ENCODE measurements at places on chromosomes 1 and 21.

DNA sequence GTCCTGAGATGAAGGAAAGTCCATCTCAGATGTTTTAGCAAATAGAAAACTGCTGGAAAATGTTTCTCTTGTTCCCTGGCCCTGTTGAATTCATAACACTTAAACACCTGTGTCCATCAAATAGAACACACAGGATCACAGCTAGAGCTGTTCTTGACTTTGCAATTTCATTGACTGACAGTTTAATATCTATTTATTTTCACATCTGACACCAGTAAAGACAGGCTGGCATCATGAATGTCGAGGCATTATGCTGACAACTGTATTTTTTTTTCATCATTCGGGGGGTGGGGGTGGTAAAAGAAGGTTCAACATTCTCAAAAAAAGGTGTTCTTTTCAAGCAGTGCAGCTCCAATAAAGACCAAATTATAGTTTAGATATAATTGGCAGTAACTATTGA is 591.2 kb upstream of the PTBP2 start:
- DNase-seq: no peak

DNA sequence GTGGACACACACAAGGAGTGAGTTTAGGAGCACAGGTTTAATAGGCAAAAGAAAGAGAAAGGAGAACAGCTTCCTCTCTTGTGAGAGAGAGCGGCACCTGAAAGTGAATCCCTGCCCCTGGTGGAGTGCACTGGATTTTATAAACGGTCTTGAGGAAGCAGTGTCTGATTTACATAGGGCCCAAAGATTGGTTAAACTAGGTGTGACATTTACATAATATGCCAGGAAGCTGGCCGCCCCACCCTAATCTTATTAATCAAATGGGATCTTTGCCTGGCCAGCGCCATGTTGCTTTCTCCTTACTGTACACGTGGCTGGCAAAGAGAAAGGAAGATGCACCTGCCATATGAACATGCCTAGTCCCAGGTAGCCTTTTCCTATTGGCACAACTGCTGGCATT is 38.7 kb downstream of the CFH start:
- DNase-seq: no peak

DNA sequence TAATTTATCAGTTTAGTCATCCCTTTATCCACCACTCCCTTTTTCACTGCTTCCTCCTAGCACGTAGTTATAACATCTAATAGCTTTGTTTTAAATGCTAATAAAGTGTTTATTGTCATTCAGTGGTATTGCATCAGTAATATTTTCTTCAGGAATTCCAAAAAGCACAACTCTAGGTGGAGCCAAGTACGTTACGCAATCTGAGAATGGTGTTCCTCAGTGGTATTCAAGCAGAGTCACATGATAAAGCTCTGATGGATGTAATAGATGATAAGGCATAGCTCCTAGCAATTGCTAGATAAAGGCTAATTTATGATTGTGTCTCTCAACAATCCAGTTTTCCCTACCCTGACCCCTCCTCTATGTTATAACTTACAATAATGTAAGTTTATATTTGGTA is 494.6 kb upstream of the ADGRL4 start:
- no peak for DNase-seq

DNA sequence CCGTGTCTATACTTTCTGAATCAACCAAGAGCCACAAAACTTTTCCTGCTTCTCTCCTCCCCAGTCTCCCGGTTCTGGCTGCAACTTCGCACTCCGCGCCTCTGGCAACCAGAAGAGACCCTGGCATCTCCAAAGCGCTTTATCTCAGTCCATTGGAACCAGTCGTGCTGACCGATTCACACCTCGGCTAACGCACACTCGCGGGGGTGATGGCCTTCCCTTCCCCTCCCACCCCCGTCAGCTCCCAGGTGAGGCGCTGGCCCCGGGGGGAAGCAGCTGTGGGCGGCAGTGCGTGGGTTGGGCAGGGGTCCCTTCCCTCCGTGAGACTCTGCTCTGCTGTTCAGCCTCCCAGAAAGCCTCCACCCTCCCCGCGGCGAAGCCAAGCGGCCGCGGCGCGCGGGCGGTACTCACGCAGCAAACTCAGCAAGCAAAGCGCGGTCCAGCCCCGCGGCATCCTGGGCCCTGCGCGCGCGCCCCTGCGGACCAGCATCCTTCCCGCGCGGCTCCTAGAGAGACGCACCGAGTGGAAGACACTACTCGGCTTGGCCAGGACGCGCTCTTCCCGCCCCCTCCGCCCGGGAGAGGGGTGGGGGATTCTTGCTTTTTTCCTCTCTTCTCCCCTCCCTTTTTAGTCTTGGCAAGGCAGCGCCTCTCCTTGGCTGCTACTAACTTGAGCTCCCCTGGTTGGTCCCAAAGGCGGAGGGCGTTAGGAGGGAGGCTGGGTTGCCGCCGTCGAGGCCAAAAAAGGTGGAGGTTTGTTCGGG is at the start of gene CD34:
CD34 (minus strand) TSS at position 535 of the 764 bp plus-strand sequence; CDS start at position 490, 45 bp downstream.
- no peak for DNase-seq

- DNase-seq: no peak
Measured at GRCh38 chr1:98157524-98158313, 236.9 kb upstream of the DPYD start.

- no peak for DNase-seq
Measured at GRCh38 chr1:115164940-115165705, 75.8 kb upstream of the TSPAN2 start.

DNA sequence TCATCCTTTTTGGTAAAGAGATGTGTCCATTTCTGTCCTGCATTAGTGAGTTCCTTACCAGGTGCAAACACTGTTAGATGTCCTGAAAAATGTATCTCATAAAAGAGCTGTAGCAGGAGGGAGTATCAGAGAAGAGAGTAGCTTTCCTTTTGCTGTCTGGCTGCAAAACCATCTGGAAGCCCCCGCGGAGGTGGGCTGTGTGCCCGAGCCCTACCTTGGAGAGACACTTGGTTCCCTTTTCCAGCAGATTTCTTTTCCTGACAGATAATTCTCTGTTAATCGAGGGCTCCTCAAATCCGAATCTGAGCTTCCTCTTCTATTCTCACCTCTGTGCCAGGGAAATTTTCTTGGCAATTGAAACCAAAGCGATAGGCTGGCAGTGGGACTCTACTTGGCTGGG is 53.0 kb downstream of the KIF26B start:
- no peak for DNase-seq

- DNase-seq: no peak
Measured at GRCh38 chr1:205188098-205188497, 23.4 kb downstream of the DSTYK start.

GRCh38 chr1:36083635-36084496 is at the start of gene TEKT2:
TEKT2 (plus strand) TSS chr1:36084094; CDS start chr1:36084922, 828 bp downstream.
- no peak for DNase-seq

GRCh38 chr1:71785000-71785399 is 497.3 kb downstream of the NEGR1 start:
- no peak for DNase-seq

DNA sequence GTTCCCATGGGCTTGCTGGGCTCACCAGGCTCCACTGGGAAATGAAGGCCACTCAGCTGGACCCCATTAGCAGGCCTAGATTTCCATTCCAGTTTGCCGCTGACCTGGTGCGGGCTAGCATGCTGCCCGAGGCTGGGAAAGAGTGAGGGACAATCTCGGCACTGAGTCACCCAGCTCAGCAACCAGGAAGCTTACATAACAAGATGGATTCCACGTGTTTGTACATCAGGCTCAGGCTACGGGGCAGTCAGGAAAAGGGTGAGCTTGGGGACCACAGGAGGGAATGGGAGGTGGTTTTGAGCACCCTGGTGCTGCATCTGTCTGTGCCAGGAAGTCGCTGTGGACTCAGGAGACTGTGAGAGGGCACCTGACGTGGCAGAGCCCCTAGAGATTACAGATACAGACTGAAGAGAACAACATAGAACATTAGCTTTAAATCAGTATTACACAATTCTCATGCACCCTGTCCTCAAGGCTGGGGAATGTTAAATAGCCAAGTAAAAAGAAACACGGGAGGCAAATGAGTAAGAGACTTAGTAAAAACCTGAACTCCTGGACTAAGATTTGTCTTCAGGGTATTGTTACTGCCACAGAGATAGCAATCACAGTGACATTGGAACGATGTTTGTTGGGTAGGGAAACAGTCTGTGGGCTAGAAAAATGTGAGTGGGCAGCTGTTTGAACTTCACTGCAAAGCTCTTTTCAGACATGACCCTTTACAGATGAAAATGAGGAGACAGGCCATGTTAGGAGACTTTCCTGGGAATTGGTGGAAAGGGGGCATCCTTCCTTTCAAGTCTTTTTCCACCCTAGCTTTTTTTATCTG is 51.1 kb downstream of the GLUL start:
- DNase-seq: no peak

DNA sequence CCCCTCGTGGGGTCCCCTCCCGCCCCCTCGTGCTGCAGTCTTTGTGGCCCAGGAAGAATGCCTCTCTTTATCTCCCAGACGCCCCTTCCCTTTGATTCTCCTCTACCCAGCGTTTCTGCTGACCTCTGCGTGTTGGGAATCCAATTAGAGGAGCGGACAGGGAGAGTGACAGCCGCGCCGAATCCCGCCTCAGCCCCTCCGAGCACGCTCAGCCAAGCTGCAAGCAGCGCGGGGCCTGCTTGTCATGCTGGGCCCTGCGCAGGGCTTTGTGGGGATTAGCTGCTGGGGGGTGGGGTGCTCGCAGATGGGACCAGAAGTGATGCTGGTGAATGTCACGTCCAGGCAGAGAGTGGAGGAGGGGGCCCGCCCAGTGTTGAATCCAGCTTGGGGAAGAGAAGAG is 91.1 kb downstream of the EPHB2 start:
- DNase-seq: no peak

- no peak for DNase-seq
Measured at GRCh38 chr1:65416767-65417166, 3.7 kb upstream of the LEPR start.

DNA sequence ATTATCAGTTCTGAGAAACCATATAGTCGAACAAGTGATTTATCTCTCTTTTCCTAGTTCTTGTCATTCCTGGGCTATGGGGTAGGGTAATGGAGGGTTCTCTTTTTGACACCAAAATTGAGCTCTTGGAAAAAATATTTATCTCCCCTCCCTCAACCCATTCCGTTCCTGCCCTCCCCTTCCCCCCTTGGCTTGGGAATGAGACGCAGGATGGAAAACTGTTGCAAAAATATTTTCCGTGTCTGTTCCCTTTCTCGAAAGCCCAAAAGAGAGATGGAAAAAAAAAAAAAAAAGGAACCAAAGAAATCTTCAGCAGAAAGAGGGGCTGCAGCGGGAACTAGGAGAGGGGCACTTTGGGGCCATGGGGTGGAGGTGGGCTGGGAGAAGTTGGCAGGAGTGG is 766 bp downstream of the ATP2B4 start:
- DNase-seq: no peak

Data from stimulated activated CD4-positive, alpha-beta T cell treated with anti-CD3 and anti-CD28 coated beads, Interleukin-12 subunit alpha, Interleukin-12 subunit beta, amount 100 ng/mL, for 24 hours (primary cell).